ENCODE measurements at places on chromosomes 7 and 10.

DNA sequence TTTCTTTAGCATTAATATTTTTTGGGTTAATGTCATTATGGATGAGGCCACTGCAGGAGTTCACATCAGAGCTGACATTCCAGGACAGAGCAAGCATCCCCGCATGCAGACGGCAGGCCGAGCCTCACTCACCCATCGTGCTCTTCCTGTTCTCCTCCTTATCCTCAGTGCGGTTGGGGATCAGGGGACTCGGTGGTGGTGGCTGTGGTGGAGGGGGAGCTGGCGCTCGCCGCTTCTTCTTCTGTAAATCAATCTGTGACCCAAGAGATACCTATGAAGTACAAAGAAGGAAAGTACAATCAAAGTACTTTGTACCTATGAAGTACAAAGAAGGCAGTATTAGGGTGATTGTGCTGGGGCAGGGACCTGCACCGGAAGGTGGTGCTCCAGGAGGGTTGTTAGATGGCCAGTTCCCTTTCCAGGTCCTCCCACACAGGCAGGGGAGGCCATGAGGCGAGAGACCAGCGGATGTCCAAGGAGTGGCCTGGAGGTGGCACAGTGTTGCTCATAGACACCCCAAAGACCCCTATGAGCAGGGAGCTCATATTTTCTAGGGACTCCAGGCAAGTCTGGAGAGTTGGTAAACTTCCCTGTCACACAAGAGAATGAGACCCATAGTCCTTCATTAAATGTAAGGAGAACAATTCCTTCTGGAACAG, 231.4 kb downstream of the COBL start:
- DNase-seq, result no peak

DNA sequence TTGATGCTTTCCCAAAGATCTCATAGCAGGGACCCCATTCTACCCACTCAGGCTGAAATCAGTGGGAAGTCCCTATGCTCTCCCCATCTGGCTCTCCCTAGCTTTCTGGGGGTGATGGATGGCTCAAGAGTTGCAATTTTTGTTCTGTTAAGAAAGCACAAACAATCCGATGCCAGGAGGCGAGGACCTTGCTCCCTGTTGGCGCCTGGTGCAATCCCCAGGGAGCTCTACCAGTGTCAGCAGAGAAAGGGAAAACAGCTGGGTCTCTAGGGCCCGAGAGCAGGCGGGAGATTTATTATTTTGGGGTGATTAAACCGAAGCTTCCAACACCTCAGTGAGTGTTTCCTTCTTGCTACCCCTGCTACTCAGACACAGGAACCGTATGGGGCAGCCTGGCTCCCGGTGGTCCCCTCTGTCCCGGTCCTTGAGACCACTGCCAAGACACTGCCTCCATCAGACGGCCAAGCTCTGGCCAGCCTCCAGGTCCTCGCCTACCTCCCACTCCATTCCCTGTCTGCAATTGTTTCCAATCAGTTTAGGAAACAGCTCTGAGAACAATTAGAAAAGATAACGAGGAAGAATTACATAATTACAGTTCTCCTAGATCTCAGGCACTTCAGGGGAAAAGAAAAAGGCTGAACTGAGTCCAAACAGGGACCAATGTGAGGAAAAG, 147.9 kb downstream of the PLXNA4 start:
- DNase-seq, result no peak

DNA sequence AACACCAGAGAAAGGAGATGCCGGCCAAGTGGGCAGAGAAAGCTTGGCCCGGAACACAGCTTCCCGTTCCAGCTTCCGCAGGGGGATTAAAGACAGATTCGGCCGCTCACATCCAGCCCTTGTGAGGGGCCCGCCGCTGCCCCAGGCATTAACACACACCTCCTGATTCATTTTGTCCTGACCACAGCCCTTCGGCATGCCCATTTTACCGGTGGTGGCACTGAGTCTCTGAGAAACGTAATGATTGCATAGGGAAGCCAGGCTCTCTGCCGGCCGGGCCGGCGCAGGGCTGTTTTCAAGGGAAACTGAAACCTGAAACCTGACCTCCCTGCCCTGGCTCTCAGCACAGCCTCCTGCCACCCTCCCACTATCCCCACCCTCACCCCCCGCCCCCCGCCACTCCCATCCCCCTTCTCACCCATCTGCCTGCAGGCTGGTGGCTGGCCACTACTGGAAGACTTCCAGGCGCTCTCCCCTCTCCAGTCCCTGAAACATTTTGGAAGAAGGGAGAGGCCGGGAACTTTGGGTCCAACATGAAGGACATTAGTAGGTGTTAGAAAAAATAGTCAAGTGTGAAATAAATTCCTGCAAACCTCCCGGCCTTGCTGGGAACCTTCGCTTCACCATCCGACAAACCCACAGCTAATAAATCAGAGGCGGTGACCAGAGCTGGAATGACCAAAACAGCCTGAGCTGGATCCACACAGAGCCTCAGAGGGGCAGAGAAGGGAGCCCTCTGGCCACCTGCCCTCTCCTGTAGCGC, 83.5 kb upstream of the CUX1 start:
- no peak for DNase-seq

GRCh38 chr7:44073664-44074348, 8.4 kb upstream of the PGAM2 start:
- peak; percentile 71 for DNase-seq

DNA sequence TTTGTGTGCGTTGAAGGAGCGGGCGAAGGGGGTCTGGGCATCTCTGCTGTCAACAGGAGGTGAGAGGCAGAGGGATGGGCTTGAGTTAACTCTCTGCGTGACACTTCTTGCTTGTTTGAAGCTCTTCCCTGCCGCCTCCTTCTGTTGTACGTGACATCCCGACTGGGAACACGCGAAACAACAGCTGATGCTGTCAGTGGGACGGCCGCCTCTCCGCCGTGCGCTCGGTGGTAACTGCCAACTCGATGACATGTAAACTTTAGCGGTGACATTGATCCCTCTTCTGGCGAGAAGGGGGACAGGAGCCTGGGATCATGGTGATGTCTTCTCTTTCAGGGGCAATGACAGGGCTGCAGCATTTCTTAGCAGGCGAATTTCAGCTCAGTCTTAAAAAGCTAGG, 394.5 kb downstream of the TYW1 start:
- DNase-seq, result no peak

DNA sequence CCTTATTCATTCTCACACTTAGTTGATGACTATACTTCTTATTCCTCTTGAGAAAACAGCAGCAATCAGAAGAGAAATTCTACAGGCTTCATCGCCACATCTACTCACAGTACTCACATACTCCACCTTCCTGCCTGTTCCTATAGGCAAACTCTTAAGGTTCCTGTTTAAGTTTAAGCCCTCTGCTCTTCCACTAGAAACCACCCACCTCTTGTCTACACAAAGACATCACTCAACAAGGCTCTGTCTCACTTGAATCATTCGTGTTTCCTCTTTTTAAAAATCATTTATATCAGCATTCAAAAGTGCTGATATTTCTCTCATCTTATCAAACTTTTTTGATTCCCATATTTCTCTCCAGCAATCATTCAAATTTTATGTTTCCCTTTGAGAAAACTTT, 85.5 kb upstream of the ADO start:
- no peak for DNase-seq

DNA sequence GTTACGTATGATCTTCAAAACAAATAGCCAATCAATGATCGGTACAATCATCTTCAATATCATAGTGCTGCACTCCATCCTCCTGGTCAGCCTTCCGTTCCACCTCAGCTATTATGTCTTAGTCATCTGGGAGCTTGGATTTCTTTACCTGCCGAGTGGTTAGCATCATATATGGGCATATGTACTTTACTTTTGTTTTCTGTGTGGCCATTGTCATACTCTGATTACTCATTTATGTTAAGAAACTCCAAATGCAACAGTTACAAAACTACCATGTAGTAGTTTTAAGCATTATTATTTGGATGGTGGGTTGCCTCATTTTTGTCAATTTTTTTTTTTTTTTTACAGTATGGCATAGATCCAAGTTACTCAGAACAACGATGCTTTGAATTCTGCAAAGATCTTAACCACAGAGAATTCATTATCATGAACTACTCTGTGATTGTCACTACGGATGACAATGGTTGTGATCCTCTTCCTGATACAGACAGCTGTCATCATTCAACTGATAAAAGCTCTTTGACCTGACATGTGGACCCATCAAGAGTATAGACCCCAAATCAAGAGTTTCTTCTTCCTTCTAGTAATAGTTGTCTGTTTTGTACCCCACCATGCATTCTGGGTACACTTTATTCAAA, 52.1 kb upstream of the NME8 start:
- DNase-seq, result no peak

DNA sequence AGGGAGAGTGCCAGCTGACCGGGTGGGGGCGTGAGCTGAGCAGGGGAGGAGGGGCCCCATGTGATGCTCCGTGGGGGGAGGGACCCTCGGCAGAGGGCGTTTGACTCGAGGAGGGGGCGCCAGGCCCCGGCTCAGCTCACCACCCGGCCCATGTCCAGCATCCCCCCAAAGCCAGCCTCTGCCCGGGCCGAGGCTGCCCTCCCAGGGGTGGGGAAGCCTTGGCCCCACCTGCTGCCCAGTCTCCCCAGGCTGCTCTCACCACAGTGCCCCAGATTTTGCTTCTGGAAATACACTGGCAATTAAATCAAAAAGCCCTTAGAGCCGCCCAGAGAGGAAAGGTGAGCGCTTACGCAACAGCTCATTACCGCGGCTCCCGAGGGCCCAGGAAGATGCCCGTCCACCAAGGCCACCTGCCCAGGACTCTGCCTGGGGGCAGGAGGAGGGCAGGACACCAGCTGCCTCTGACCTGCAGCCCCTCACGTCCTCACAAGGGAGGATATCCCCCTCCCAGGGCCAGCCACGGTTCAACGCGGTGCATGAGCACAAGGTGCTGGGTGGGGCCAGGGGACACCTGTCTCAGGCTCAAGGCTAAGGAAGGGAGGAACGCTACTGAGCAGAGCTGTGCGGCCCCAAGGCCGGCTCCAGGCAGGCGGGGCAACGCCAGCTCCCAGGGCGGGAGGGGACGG, 70.0 kb upstream of the INPP5A start:
- no peak for DNase-seq

DNA sequence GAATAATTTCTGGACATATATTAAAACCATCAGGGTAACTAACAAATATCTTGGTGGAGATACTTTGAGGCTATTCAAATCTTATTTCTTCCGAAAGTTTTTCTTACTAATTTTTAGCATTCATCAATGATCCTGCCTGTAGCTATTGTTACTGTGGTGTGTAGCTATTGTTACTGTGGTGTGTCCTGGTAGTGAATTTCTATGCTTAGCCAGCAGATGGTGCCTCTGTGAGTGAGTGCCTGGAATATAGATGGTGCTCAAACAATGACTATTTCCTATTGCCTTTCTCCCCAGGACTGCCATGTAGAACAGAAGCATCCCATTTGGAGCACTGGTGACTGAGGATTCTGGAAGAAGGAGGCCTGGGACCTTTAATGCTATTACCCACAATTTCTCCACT, 245.7 kb downstream of the CCSER2 start:
- no peak for DNase-seq
